ENCODE measurements at places on chromosomes 2 and 18.
A peak's percentile ranks its signal among the peaks of the same experiment; 100 is the strongest.

GRCh38 chr2:112787729-112788393, 3.6 kb upstream of the IL1A start:
- DNase-seq = no peak

- no peak for DNase-seq
These were observed 307.1 kb downstream of the STK39 start for GRCh38 chr2:167940346-167940725.

DNA sequence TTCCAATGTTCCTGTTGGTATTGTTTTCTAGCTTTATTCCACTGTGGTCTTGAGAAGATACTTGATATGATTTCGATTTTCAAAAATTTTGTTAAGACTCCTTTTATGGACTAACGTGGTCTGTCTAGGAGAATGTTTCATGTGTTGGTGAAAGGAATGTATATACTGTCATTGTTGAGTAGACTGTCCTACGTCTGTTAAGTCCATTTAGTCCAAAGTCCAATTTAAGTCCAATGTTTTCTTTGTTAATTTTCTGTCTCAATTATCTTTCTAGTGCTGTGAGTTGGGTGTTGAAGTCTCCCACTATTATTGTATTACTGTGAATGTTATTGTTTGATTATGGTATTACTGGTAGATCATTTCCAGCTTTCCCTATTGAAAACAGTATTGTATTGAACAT, 55.8 kb upstream of the TTC27 start:
- DNase-seq = no peak

DNA sequence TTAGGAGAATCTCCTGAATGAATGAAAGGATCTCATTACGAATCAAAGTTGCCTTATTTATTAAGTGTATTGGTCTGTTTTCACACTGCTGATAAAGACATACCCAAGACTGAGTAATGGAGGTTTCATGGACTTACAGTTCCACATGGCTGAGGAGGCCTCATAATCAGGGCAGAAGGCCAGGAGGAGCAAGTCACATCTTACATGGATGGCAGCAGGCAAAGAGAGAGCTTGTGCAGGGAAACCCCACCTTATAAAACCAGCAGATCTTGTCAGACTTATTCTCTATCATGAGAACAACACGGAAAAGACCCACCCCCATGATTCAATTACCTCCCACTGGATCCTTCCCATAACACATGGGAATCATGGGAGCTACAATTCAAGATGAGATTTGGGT, 785.2 kb upstream of the POU3F3 start:
- DNase-seq = no peak

DNA sequence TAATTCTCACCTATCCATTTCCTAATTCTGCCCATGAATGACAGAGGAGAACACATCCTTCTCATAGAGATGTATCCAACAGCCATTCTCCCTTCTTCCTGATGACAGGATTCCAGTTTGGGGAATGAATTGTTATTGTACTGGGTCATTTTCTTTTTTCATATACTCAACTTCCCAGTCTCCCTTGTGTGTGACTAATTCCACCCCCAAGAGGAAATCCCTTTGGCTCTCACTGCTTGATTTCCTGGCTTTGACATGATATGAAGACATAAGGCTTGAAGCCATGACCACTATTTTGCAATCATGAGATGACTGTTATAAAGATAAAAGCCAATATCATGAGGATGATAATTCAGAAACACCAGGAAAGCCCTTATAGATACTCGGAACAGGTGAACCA, 384.7 kb upstream of the ACVR2A start:
- DNase-seq = no peak

GRCh38 chr2:39538718-39539117, 101.6 kb upstream of the MAP4K3 start:
- no peak for DNase-seq

- no peak for DNase-seq
These were observed 1.5 kb upstream of the SULT1C2 start for GRCh38 chr2:108287169-108287568.

GRCh38 chr18:68797871-68798270, at the start of gene CCDC102B:
Gene CCDC102B, plus strand, starts transcription at chr18:68798080. Its CDS starts 38,684 bp downstream, at chr18:68836764.
- DNase-seq = no peak

GRCh38 chr2:73232403-73233153, 461 bp downstream of the PRADC1 start:
- DNase-seq = no peak

DNA sequence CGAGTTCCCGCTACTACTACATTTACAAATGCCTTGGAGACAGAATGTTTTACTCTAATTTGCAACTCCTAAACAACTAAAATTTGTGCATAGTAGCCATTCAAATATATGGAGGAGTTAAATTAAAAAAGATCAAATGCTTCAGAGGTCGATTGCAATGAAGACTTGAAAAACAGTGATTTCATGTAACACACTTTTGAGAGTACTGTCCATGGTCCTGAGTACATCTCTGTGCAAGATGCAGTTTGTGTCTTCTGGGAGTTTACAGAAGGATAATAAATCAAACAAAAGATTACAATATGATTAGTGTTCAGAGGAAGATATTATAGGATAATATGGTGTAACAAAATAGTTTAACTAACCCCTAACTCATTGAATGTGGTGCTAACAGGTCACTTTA, 894.7 kb downstream of the TMEM182 start:
- DNase-seq = no peak

GRCh38 chr2:238967031-238967977, 119.4 kb downstream of the TWIST2 start:
- DNase-seq = no peak

- no peak for DNase-seq
These were observed 408.3 kb downstream of the DSC3 start for GRCh38 chr18:30634249-30634648.

DNA sequence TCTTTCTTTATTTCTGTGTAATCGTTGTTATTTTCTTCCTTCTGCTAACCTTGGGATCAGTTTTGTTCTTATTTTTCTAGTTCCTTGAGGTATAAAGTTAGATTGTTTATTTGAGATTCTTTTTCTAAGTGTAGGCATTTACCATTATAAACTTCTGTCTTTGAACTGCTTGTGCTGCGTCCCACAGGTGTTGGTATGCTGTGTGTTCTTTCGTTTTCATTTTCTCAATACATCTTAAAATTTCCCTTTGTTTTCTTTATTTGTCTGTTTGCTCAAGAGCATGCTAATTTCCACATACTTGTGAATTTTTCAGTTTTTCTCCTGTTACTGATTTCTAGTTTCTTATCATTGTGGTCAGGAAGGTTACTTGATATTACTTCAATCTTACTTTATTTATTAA, 873.8 kb upstream of the GCFC2 start:
- no peak for DNase-seq

DNA sequence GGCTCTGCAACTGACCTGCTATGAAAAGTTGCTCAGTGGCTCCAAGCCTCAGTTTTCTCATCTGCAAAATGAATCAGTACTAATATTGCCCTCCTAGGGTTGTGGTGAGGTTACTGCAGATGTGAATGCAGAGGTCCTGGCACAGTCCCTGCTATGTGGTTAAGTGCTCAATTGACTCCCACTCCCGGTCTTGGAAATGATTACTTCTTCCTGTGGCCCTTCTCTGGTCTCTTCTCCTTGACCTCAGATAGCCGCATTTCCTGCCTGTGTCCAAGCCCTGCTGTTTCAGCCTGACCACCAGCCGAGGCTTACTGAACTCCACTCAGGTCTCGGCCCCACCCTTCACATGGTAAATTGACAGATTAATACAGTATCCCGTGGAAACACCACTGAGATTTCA, 26.3 kb downstream of the CNGA3 start:
- DNase-seq = no peak

- DNase-seq = peak; percentile 29
These were observed 68.8 kb downstream of the LTBP1 start for GRCh38 chr2:33015421-33016142.

DNA sequence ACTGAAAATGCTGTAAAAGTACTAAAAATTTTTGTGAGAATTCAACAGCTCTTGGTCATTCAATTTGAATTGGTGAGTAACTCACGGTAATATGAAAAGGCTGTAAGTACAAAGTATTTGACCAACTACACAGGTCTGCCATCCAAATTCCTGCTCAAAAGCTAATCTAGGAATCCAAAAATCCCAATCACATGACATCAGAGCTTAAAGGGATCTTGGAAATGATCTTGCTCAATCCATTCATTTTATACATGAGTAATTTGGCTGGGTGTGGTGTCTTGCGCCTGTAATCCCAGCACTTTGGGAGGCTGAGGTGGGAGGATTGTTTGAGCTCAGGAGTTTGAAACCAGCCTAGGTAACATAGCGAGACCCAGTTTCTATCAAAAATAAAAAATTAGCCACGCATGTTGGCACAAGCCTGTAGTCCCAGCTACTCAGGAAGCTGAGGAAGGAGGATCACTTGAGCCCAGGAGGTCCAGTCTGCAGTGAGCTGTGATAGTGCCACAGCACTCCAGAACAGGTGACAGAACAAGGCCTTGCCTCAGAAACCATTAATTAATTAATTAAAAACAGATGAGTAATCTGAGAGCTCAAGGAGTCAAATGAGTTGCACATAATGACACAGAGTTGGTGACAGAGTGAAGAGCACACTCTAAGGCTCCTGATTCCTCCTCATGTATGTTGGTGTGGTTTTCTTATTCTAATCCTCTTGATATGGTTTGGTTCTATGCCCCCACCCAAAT, 19.8 kb downstream of the SPIRE1 start:
- DNase-seq = peak; percentile 9

DNA sequence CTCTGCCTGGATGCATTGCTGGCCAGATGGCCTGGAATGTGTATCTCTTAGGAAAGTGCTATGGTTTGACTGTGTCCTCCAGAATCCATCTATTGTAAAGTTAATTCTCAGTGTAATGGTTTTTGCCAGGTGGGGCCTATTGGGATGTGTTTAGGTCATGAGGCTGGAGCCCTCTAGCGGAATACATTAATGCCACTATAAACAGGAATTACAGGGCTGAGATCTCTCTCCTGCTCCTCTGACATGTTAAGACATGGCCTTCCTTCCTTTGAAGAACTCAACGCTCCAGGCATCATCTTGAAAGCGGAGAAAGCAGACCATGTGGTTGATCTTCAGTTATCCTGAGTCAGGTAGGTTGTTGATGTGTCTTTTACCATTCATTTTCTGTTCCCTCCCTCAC, 276.4 kb downstream of the RPIA start:
- DNase-seq = no peak

GRCh38 chr2:119464981-119465380, 33.3 kb downstream of the TMEM37 start:
- no peak for DNase-seq

- no peak for DNase-seq
These were observed 232.7 kb downstream of the BCL11A start for GRCh38 chr2:60320724-60321123.

- no peak for DNase-seq
These were observed 239.1 kb downstream of the SCG2 start for GRCh38 chr2:223363085-223363484.

GRCh38 chr2:9877026-9877425, 33.8 kb downstream of the TAF1B start:
- no peak for DNase-seq

DNA sequence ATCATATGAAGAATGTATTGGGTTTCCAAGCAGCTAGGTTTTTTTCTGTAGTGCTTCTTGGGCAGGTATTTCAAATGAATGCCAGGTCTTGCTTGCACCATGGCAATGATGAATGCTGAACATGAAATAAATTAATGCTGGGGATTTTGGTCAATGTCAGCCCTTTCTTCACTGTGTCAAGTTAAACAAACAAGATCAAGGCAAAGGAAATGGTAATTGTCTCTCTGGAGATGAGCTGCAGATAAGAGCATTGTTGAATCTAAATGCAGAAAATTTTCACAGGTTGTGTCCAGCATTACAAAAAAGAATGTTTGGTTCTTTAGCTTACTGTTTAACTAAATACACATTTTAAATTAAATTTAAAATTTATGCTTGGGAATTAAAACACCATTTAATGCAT, 144.3 kb downstream of the GPD2 start:
- DNase-seq = no peak

DNA sequence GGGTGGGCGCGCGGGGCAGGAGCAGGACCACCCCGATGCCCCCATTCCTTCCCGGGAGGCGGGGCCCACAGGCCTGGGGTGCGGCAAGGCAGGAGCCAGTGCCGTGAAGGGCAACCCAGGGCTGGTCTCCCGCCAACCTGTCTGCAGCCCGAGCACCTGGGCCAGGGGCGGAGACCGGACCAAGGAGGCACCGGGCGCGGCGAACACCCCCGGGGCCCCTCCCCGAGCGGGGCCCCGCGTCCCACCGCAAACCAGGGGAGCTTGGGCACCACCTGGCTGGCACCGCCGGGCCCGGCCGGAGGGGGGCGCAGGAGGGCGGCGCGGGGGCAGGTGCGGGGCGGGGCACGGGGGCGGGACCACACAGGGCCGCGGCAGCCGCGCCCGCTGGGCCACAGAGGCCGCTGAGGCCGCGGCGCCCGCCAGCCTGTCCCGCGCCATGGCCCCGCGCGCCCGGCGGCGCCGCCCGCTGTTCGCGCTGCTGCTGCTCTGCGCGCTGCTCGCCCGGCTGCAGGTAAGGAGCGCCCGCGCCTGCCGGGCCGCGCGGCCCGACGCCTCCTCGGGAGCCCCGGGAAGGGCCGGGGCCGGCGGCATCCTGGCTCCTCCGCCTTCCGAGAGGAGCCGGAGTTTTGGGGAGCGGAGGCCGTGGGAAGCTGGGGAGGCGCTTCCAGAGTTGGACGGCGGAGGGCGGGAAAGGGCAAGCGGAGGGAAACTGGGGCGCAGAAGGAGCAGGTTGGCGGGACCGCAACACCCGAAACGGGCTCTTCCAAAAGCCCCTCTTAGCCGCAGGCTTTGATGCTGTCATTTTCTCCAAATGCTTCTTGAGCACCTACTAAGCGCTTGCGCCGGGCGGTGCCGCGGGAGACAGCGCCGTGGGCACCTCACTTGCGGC, at the start of gene TNFRSF11A:
Gene TNFRSF11A (plus strand): TSS at position 394 of the 889 bp plus-strand sequence. CDS start 43 bp downstream, at position 437.
- peak; percentile 57 for DNase-seq

GRCh38 chr2:85340034-85340892, 12.5 kb upstream of the TGOLN2 start:
- no peak for DNase-seq

- peak; percentile 31 for DNase-seq
These were observed at the start of gene GULP1 for GRCh38 chr2:188291617-188292347. Gene GULP1, plus strand, starts transcription at chr2:188291874. Its CDS starts 185,829 bp downstream, at chr2:188477703.

DNA sequence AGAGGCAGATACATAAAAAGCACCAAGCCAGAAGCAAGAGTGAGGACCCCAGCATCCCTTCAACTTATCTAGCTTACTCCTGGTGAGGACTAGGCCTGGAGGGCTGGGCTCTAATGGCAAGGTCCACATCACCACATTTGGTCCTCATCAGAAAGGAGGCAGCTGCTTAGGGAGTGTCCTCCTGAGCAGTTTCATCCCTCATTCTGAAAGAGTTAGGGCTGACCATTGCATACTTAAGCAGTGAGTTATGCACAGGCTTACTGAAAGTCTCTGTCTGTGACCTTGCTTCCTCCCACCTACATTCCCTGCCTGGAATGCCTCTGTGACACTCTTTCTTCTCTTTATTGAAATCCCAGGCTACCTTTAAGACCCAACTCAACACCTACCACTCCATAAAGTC, 301.8 kb upstream of the ACVR2A start:
- DNase-seq = no peak
